Cardiac muscle cell (in vitro differentiated cells and primary cell): ENCODE measurements at places on chromosomes 16 and 17. TPM values are rescaled to one million over a fixed set of nuclear protein-coding genes. Genes with fewer than 3 reads are reported as not detected.

DNA sequence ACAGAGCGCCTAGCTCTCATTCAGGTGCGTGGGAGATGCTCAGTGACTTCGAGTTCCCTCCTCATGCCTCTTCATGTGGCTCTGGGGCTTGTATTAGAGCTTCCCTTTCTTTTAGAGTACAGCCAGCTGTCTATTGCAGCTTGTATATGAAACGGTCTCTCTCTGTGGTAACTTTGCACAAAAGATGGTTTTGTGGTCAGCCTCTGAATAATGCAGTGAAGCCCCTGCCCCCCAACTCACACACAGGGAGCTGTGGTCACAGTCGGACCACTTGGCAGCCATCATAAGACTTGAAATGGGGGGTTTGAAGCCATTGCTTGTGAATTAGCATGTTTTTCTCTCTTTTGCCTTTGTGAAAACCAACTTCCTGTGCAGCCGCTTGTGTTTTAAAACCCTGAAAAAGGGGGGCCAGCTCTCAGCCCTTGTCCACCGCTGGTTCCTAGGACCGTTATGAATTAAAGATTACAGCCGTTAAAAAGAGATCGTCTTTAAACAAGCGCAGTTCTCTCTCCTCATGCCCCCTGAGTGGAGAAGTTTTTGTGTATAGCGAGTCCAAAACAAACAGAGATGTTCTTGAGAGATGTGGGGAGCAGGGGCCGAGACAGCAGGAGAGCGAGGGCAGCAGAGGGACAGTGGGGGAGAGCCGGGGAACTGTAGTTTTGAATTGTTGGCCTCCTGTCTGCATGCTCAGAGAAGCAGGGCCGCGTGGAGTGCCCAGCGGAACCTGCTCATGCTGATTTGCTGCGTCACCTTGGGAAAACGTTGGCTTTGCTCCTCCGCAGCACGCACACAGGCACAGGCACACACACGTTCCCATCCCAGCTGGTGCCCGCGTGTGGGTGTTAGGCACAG is 199.0 kb downstream of the MSI2 start:
- peak; percentile 65 for DNase-seq

CPNE7 gene
- 1.6 and 7.0 TPM in 2 replicates for polyA plus RNA-seq

DNA sequence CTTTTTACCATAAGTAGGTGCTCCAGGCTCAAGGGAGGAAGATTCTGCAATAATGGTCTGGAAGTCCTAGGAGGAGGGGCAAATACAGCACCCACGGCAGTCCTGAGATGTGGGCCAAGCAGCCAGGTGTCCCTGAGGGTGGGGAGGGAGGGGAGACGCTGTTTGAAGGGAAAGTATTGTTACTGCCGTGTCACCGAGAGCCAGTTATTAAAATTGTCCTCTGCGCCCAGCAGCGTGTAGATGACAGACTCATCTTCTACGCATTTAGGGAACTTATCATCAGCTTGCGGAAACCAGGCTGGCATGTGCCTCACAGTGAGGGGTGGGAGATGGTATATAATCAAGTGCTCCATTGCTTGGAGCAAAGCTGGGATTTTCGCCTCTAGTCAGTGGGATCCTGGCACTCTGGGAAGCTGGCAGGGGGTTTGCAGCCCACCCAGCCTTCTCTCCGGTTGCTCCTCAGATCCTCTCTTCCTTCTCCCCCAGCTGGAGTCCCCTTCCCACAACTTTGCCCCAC is 104.6 kb downstream of the OR1D5 start:
- no peak for DNase-seq

DNA sequence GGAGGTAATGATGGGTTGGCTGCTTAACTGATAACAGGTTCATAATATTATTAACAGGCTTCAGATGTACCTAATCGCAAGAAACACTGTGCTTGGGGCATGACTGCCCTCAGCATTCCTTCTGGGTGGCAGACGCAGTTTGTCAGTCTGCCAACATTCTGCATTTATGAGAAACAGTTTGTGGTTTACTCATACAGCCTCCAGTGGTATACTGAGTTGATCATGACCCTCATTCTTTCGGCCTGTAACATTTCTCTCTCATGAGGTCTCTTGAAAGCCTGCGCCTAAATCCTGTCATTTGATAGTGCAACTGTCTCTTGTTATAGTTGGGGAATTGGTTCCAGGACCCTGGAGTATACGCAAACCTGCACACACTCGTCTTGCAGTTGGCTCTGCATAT is 4.9 kb upstream of the RUSF1 start:
- no peak for DNase-seq

GRCh38 chr17:79648181-79648831 is 37.5 kb upstream of the RBFOX3 start:
- DNase-seq, result no peak

DNA sequence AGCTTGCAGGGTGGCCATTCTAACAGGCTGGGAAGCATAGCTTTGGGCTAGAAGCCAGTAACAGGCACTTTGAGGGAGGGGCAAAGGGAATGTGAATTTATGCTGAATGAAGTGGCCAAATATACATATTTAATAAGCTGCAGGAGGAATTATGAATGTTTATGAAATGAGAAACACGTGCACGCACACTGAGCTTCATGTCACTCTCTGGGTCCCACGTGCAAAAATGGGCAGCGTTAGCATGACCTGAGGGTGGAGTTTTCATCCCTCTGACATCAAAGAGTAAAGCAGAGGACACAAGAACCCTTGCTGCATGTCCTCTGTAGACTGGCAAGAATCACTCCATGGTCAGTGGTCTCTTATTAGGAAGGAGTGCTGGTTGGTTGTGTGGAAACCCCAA is 337.0 kb downstream of the UTP18 start:
- DNase-seq, result no peak

- peak; percentile 21 for DNase-seq
Measured at GRCh38 chr16:23607726-23608125, 11.6 kb upstream of the NDUFAB1 start.

CMTM3 gene
- 70.7 and 92.2 TPM in 2 replicates for polyA plus RNA-seq

GRCh38 chr17:34886831-34887230 is 74.4 kb downstream of the CCT6B start:
- no peak for DNase-seq

NRN1L gene
- 0.32 and 0.73 TPM in 2 replicates for polyA plus RNA-seq

- no peak for DNase-seq
Measured at GRCh38 chr16:19733551-19733950, 15.5 kb downstream of the IQCK start.

PAFAH1B1 gene
- polyA plus RNA-seq, result 49.3 and 106 TPM in 2 replicates

DNA sequence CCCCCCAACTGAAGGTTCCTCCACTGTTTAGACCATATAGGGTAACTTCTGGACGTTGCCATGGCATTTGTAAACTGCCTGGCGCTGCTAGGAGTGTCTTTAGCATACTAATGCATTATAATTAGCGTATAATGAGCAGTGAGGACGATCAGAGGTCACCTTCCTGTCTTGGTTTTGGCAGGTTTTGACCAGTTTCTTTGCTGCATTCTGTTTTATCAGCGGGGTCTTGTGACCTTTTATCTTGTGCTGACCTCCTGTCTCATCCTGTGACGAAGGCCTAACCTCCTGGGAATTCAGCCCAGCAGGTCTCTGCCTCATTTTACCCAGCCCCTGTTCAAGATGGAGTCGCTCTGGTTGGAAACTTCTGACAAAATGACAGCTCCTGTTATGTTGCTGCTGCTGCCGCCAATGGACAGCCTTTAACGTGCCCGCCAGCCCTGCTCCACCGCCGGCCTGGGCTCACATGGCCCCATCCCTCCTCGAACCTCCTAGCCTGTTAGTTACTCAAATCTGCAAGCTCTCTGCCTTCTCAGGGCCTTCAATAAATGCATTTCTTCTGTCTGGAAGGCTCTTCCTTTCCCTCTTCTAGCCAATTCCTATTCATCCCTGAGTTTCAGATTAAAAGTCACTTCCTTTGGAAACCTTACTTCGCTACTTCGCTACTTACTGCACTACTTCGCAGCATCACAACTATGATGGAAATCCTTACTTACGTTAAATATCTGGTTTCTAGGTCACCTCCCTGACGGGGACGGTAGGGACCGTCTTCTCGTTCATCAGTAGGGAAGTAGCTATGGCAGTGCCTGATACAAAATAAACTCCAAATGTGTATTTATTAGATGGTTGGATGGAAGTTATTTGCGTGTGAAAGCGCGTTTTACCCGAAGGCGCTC is 640 bp upstream of the NAGLU start:
- DNase-seq, result no peak

- no peak for DNase-seq
Measured at GRCh38 chr17:7797976-7798375, 36.0 kb upstream of the KDM6B start.

- DNase-seq, result no peak
Measured at GRCh38 chr17:59769887-59770286, 62.4 kb downstream of the VMP1 start.

AARSD1 gene
- polyA plus RNA-seq, result 76.1 and 82.1 TPM in 2 replicates

DNA sequence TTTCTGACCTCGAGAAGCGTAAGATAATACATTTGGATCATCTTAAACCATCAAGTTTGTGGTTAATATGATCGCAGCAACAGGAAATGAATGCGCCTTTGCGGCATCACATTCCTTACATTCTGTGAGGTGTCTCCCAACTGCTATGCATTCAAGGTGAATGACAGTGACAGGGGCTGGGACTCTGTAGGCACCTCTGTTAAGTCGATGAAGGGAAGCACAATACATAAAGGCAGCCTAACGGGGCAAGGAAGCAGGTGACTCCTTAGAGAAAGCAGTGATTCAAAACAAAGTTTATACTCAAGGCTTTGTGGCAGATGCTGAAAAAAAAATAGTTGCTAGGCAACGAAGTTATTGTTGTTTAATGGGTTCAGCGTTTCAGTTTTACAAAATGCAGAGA is 21.6 kb upstream of the EVPL start:
- no peak for DNase-seq

DNA sequence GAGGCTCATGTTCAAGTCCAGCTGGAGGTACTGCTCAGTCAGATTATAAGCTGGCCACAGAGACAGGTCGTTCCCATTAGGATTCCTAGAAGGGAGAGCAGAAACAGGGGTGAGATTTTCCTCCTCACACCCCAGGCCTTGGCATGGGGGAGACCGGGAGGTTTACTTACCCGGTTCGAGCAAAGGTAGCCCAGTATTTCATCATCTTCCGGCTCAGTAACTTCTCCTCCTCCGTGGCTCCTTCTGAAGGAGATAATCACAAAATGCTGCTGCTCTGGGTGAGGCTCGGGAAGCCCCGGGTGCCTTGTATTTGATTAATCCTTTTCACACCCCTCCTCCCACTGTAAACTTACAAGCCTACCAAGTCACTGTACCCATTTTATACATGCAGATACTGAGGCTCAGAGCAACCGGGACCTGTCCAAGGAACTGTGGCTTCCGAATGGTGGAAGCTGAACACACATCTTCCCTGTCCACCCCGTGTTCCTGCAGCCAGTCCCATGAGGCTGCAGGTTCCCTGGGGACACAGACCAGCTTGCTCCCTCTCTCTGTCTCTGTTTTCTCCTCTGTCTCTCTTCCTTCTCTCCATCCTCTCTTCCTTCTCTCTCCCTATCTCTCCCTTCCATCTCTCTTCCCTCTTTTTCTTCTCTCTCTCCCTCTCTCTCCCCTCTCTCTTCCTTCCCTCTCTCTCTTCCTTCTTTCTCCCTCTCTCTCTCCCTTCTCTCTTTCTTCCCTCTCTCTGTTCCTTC is 13.9 kb upstream of the CES1 start:
- no peak for DNase-seq

GRCh38 chr17:43946781-43947180 is 4.5 kb upstream of the PPY start:
- DNase-seq, result no peak

IGF2BP1 gene
- polyA plus RNA-seq, result 18.7 and 41.7 TPM in 2 replicates

GRCh38 chr16:56436258-56436657 is 10.9 kb upstream of the AMFR start:
- DNase-seq, result no peak

CLEC18B gene
- 1.2 TPM in 1 of 2 replicates, not detected in the other for polyA plus RNA-seq

GRCh38 chr16:48959747-48960146 is 321.9 kb downstream of the CBLN1 start:
- no peak for DNase-seq

- no peak for DNase-seq
Measured at GRCh38 chr16:50924759-50925545, 183.1 kb downstream of the CYLD start.

DNA sequence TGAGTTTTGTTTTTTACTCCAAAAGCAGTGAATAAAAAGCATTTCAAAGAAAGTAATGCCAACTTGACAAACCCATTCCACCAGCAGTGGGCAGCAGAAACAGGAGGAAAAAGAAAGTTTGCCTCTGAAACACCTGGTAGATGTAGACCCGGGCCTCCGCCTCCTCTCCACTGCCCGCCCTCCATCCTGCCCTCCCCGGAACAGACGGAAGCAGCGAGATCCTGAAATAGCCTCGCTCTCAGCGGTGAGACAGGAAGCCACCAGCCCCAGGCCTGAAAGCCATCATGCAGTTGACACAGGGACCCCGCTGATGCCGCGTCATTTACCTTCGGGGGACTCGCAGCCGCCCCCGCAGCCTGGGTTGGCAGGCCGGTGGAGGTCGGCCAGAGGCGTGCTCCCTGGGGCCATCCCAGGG is 67.8 kb downstream of the C16orf78 start:
- peak; percentile 52 for DNase-seq

DNA sequence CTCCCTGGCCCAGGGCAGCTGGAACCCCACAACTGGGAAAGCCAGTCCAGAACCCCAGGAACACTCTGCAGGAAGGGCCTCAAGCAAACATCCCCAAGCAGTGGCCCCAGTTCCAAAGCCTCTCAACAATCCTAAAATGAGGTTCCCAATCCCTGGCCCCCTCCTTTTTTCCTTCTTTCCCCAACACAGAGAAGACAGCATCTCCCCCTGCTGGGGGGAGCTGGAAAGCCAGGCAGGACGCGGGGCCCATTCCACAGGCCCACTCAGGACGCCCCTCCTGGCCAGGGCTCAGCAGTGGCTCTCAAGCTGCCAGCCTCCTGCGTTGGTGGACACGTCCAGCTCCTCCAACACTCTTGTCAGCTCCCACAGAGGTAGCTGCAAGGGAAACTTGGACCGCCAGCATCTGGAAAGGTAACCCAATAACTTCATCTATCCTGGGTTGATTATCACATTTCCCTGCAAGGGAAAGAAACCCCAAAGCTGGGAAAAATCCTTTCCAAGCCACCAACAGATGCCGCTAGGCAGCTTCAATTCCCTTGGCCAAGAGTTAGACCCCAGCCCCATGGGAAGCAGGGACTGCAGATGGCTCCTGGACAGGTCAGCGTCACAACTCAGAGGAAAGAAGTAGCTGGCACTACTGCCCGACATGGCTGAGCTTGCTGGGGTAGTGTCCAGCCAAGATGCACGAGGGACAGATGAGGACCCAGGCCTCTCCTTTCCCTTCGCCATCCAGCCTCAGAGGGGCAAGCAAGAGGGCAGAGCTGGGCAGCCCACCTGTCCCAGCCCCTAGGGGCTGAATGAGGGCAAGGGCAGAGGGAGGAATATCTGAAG is 7.6 kb downstream of the HDAC5 start:
- DNase-seq, result peak; percentile 54
